Posterior vena cava (tissue), 2 donors: ENCODE measurements at places on chromosomes 4 and X.

DNA sequence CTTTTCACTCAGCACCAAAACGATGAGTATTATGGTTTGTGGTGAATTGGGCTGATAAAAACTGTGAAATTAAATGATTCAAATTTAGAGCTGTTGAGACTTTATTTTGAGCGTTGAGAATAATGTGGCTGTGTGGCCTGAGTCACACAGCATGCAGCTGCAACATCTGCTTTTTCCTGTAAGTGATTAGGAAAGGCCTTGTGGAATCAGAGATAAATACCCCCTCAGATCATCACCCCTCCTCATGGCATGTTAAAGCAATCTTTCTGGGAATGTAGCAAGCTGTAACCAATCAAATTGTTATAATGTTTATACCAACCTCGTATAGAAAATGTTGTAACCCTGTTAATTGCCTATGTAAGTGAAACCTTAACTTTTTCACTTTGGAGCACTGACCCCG, 90.0 kb upstream of the GRPR start:
- DNase-seq, result no peak

DNA sequence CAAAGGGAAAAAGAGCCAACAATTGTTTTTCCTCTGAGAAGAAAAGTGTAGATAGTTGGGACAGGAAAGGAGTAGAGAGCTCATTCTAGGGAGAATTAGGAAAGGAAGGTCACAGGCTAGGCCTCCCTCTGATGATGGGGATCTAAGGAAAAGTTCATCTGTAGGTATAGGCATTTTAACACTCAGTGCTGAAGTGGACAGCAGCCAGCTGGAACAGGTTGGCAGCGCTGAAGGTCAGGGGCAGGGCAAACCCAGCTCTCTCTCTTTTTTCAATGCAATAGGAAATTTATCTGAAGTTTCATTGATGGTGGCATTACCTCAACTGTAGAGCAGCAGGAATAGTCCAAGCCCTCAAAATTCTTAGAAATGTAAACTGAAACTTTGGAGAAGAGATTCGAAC, 98.5 kb upstream of the ETNPPL start:
- DNase-seq, result no peak

GRCh38 chr4:15043226-15043625, 40.9 kb downstream of the CPEB2 start:
- no peak for DNase-seq

DNA sequence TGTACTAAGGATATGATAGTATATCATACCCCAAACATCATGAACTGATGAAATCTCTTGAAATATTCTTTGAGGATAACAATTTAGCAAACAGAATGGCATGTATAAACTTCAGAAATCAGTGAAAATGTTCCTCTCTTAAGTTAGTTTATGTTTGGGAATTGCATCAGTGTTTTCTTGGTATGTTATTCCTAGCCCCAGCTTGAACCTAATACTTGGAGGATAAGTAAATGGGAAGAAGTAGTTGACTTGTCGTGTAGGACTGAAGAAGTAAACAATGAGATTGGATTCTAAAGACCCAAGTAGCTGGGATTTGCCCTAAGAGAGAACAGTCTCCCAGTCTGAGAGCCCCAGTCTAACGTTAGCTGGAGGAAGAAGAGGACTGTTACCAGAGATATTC, 355.7 kb downstream of the GALNTL6 start:
- DNase-seq, result no peak

DNA sequence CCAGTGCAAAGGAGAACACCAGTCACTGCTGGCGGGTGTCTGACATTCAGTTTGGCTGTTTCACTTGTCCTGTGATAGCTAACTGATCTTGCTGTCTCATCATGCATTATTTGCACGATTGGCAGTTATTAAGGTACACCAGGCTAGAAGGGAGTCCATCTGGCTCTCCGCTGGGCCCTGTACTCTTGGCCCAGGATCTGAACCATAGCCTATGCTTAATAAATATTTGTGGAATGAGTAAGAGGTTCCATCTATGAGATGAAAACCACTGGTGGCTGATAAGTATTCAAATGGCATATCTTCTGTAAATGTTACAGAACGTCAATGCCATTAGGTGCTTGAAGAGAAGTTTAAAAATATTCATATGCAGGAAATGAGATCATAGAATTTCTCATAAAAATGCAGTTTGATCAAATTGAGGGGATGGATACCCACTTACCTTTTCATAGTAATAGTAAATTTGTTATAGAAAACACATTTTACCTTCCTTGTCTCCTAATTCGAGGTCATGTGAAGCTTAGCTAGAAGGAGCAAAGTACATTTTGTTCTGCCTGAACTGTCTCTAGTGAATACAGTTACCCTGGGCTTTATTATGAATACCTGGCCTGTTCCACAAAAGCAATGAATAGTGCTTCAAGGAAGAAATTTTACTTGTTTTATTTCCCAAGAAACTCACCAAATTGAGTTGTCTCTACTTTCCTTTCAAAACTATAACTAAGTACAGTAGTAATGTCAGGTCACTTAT, 213.5 kb downstream of the CBR4 start:
- no peak for DNase-seq

DNA sequence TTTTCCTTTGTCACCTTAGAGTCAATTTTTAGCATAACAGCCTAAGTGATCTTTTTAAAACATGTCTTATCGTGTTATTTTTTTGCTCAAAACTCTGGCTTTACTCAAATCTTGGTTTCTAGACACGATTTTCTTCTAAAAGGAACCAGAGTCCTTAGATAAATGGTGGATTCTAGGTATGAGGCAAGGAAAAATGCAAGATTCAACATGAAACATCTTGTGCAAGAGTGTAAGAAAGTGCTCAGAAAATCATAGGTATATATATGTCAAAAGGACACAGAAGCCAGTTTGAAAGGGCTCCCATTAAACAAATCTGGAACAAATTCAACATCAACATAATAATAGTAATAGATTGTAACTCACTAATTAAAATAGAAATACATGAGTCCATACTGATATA, 8.1 kb upstream of the ADGRG4 start:
- DNase-seq, result no peak

DNA sequence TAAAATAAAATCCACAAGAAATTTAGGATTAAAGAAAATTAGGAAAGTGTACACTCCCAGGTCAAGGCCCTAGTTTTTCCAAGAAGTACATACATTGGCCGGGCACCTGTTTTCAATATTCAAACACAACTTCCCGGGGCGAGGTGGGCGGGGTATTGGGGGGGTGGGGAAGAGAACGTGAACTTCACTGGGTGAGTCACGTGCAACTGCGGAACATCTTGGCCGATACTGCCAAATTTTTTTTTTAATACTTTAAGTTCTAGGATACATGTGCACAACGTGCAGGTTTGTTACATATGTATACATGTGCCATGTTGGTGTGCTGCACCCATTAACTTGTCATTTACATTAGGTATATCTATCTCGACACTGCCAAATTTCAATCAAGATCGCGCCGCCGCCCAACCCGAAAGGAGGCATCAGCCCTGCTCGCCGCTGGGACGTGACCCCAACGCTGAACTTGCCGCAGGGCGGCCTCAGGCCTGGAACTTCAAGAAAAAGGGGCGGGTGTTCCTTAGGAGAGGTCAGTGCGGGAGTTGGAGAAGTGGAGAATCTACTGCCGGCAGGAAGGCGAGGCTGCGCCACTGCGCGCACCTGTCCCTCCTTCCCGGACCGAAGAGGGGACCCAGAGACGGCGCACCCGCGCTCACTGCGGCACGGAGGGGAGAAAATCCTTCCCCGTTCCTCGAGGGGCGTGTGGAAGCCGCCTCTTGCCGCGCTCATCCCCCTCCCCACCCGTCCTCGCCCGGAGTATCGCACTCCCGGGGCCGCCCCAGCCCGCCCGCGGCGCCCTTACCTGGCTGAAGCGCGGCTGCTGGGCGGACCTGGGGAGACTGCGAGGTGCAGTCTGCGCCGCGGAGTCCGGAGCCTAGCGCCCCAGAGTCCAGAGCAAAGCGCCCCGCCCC, at the start of gene TEC:
Gene TEC (minus strand): TSS at position 883 of the 905 bp plus-strand sequence. CDS start 41,224 bp downstream, outside the sequence.
- DNase-seq, result peak; percentile 90

- DNase-seq, result peak; percentile 86
Observed at GRCh38 chr4:73869130-73870055, at the start of gene CXCL1. Gene CXCL1, plus strand, starts transcription at chr4:73869393. Its CDS starts 78 bp downstream, at chr4:73869471.

GRCh38 chr4:104966349-104967033, 180.2 kb upstream of the TET2 start:
- DNase-seq, result no peak
